ENCODE measurements at places on chromosomes 6 and 20.
A peak's percentile ranks its signal among the peaks of the same experiment; 100 is the strongest.

- H3K4me3 ChIP-seq = no peak overlapping the region
- no peak overlapping the region for H3K27ac ChIP-seq
- H3K4me1 ChIP-seq = no peaks in the 10 kb centered on the region
- H3K27me3 ChIP-seq = peaks cover 88% of the 10 kb centered on the region
Measured at GRCh38 chr6:30073489-30074235, 1.9 kb downstream of the RNF39 start.

GRCh38 chr6:151137542-151137941, 102.2 kb upstream of the AKAP12 start:
- H3K27me3 ChIP-seq = no peaks in the 10 kb centered on the region
- no peaks in the 10 kb centered on the region for H3K36me3 ChIP-seq
- H3K27ac ChIP-seq = no peak overlapping the region
- H3K4me3 ChIP-seq = no peak overlapping the region
- no peak for DNase-seq
- no peaks in the 10 kb centered on the region for H3K4me1 ChIP-seq

DNA sequence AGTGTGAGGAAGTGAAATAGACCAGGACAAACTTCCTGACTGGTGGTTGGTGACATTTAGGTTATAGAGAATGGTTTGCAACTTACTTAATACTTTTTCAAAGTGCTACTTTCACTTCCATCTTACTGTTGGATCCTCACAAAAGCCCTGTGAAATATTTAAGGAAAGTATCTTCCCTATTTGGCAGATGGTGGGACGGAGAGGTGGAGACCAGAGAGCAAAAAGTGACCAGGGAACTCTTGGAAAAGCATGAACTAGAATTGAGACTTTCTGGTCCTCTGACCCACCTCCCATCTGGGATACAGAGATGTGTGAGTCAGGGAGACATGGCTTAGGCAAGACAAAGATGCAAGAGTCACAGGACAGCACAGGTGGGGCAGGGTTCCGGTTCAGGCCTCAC, 3.0 kb downstream of the TRIM10 start:
- no peaks in the 10 kb centered on the region for H3K36me3 ChIP-seq
- H3K27me3 ChIP-seq = peaks cover 64% of the 10 kb centered on the region
- H3K4me1 ChIP-seq = no peaks in the 10 kb centered on the region
- DNase-seq = no peak

DNA sequence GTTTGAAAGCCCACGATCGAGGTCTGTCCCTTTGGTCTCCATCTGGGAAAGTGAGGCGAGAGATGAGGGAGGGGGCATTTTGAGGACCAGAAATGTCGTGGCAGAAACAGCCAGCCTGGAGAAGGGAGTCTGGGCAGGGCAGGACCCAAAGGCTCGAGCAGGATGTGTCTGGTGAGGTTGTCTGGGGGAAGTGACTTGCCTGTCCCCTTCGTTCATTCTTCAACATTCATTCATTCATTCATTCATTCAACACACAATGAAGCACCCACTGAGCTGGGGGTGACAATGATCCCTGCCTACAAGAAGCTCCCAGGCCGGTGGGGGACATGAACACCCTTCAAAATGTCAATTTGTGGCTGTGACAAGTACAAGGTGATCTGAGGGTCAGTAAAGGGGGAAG, 80.5 kb downstream of the CEBPB start:
- no peak overlapping the region for H3K4me3 ChIP-seq
- H3K4me1 ChIP-seq = no peaks in the 10 kb centered on the region
- DNase-seq = no peak
- no peaks in the 10 kb centered on the region for H3K36me3 ChIP-seq

GRCh38 chr6:66508433-66508832, 801.4 kb upstream of the EYS start:
- no peaks in the 10 kb centered on the region for H3K27me3 ChIP-seq
- H3K27ac ChIP-seq = no peak overlapping the region
- H3K36me3 ChIP-seq = no peaks in the 10 kb centered on the region
- no peak for DNase-seq
- no peaks in the 10 kb centered on the region for H3K4me1 ChIP-seq

- H3K4me3 ChIP-seq = no peak overlapping the region
- peaks cover 8% of the 10 kb centered on the region for H3K36me3 ChIP-seq
- no peak overlapping the region for H3K27ac ChIP-seq
- no peak for DNase-seq
- H3K4me1 ChIP-seq = no peaks in the 10 kb centered on the region
- no peaks in the 10 kb centered on the region for H3K27me3 ChIP-seq
Measured at GRCh38 chr6:18147160-18147559, 7.7 kb downstream of the TPMT start.

- peaks cover 3% of the 10 kb centered on the region for H3K27me3 ChIP-seq
- no peaks in the 10 kb centered on the region for H3K4me1 ChIP-seq
- no peaks in the 10 kb centered on the region for H3K36me3 ChIP-seq
- no peak overlapping the region for H3K27ac ChIP-seq
- peak; percentile 12 for DNase-seq
- H3K4me3 ChIP-seq = no peak overlapping the region
Measured at GRCh38 chr20:7352165-7352564, 584.7 kb downstream of the BMP2 start.

- DNase-seq = peak; percentile 43
- H3K4me3 ChIP-seq = no peak overlapping the region
- H3K36me3 ChIP-seq = no peaks in the 10 kb centered on the region
- no peaks in the 10 kb centered on the region for H3K4me1 ChIP-seq
Measured at GRCh38 chr20:23178806-23179205, 92.7 kb upstream of the CD93 start.

DNA sequence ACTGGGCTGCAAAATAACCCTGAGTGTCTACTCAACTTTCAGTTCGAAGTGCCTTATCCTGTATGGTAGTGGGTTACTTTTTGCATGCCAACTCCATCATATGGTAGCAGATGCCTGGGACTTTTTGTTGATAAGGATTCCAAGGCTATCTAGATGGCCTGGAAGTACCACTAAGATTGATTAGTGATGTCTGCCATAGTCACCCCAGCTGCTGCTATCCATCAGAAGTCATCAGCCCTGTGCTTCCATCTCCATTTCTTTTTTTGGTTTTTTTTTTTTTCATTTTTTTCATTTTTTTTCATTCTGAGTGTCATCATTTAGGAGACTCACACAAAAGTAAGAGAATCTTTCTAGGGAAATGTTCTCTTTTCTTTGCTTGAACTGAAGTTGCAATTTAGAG, 217.4 kb upstream of the PLCB4 start:
- H3K27me3 ChIP-seq = no peaks in the 10 kb centered on the region
- H3K4me3 ChIP-seq = no peak overlapping the region
- H3K27ac ChIP-seq = no peak overlapping the region
- H3K4me1 ChIP-seq = peaks cover 16% of the 10 kb centered on the region
- no peak for DNase-seq
- H3K36me3 ChIP-seq = no peaks in the 10 kb centered on the region

DNA sequence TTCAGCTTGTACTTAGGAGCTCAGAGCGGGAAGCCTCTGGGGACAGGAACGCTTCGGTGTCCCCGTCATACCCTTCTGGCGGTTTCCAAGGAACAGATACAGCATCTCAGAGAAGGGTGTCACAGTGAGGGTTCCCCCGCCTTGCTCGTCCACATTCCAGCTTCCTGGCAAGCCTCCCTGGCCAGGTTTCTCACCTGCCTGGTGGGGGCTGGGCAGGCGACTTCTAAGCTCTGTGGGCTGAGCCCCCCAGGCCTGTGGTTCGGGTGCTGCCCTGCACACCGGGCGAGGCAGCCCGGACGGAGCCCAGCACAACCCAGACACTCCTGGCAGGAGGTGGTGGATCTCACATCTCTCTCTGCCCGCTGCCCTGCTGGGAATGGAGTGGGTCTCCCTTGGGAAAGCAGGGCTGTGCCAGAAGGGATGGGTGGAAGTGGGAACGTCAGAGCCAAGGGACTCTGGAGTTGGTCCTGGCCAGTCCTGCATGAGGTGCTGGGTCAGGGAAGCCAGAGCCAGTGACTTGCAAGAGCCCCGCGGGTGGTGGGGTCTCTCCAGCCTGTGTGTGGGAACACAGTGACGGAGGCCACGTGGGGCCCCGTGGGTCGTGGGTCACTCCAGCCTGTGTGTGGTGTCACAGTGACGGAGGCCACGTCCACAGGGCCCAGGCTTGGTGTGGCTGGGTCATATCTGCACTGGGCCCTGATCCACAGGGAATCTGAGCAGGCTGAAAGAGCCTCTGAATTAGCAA, 47.7 kb upstream of the SMOC2 start:
- H3K27ac ChIP-seq = no peak overlapping the region
- no peaks in the 10 kb centered on the region for H3K4me1 ChIP-seq
- H3K4me3 ChIP-seq = no peak overlapping the region
- H3K27me3 ChIP-seq = no peaks in the 10 kb centered on the region

GRCh38 chr6:113629975-113630737, 227.0 kb upstream of the MARCKS start:
- no peak overlapping the region for H3K4me3 ChIP-seq
- H3K36me3 ChIP-seq = no peaks in the 10 kb centered on the region
- H3K27me3 ChIP-seq = peaks cover 5% of the 10 kb centered on the region
- H3K27ac ChIP-seq = no peak overlapping the region
- peak; percentile 76 for DNase-seq
- H3K4me1 ChIP-seq = peaks cover 18% of the 10 kb centered on the region

DNA sequence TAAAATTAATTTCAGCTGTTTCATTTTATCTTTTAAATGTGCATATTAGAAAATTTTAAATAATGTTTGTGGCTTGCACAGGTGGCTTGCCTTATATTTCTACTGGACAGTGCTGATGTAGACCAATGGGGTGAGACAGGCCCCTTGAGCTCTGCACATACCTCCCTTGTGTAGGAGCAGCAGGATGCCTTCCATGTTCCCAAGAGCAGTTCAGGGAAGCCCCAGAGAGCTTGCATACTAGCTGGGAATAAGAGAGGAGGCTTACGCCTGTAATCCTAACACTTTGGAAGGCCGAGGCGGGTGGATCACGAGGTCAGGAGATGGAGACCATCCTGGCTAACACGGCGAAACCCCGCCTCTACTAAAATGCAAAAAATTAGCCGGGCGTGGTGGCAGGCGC, 61.4 kb downstream of the RFPL4B start:
- H3K27ac ChIP-seq = no peak overlapping the region
- no peaks in the 10 kb centered on the region for H3K27me3 ChIP-seq
- no peak for DNase-seq
- no peaks in the 10 kb centered on the region for H3K36me3 ChIP-seq
- no peak overlapping the region for H3K4me3 ChIP-seq

DNA sequence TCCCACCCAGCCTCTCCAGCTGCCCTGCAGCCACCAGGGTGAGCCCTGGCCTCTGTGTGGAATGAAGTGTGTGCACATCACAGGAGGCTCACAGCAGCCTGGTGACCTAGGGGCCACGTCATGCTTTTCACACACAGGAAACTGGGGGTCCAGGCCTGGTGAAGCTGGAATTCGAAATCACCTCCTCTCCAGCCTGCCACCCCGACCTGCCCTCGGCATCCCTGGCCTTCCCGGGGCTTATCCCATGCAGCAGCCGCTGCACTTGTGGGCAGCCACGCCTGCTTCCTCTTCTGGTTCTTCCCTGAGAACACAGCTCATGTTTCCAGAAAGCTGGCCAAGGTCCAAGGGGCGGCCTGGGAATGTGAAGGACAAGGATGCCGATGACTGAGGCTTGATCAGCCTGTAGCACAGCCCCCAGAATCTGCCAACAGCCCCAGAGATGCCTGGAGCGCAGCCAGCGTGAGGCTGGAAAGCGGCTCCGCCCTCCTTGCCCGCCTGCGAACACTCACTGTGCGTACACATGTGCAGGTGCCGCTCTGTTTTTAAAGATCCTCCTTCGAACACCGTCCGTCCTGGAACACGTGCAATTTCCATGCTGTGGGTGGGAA, 4.2 kb upstream of the NTSR1 start:
- no peak overlapping the region for H3K4me3 ChIP-seq
- DNase-seq = peak; percentile 91
- H3K27me3 ChIP-seq = peaks cover 44% of the 10 kb centered on the region
- no peaks in the 10 kb centered on the region for H3K4me1 ChIP-seq

DNA sequence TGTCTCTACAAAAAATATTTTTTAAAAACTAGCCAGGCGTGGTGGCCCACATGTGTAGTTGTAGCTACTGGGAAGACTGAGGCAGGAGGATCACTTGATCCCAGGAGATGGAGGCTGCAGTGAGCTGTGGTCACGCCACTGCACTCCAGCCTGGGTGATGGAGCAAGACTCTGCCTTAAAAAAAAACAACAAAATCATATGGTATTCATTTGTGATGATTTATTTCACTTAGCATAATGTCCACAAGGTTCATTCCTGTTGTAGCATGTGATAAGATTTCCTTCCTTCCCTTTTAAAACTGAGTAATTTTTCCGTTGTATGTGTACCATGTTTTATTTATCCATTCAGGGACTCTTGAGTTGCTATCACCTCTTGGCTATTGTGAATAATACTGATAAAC, 26.2 kb downstream of the TMEM170B start:
- H3K27ac ChIP-seq = no peak overlapping the region
- no peaks in the 10 kb centered on the region for H3K27me3 ChIP-seq
- no peaks in the 10 kb centered on the region for H3K36me3 ChIP-seq

- H3K27me3 ChIP-seq = no peaks in the 10 kb centered on the region
- DNase-seq = no peak
- no peak overlapping the region for H3K4me3 ChIP-seq
Measured at GRCh38 chr20:51272401-51272800, 249.5 kb upstream of the KCNG1 start.

DNA sequence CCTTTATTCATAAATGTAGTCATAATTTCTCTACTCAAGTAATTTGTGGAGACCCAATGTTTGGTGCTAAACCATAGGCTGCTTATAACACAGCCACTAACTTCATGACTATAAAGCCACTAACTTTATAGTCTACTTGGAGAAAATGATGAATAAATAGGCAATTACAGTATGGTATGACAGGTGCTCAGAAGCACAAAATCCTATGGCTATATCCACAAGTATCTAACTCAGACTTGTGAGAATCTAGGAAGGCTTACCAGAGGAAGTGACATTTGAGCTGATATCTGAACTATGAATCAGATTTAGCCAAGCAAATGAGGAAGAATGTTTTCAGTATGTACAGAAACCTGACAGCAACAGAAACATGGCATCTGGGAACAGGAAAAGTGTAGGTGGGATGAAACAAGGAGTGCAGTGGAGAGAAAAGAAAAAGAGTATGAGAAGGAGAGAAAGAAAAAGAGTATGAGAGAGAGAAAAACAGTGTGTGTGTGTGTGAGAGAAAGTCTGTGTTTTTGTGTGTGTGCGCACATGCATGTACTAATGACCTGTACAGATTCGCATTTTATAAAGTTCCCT, 59.9 kb downstream of the REV3L start:
- H3K4me3 ChIP-seq = no peak overlapping the region
- H3K36me3 ChIP-seq = no peaks in the 10 kb centered on the region
- no peak for DNase-seq
